CD4-positive, alpha-beta T cell treated with Interleukin-17A for 1 hour (primary cell): ENCODE measurements at places on chromosomes 5 and 9.
A peak's percentile ranks its signal among the peaks of the same experiment; 100 is the strongest.

- DNase-seq: peak; percentile 77
Measured at GRCh38 chr5:96714951-96715451, 52.8 kb downstream of the CAST start.

DNA sequence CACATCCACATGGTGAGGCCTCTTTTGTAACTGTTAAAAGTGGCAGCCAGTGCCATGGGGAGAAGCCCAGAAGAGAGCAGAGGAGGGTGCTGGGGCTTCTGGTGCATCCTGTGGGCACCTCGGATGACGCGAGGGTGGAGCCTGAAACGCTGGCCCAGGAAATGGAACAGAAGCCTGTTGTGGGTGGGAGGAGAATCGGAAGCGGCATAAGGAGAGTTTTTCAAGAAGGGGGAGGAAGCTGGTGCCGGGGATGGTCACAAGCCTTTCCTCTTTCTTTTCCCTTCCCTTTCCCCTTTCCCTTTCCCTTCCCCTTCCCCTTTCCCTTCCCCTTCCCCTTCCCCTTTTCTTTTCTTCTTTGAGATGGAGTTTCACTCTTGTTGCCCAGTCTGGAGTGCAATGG, 12.9 kb downstream of the ANKRD33B start:
- DNase-seq: no peak

DNA sequence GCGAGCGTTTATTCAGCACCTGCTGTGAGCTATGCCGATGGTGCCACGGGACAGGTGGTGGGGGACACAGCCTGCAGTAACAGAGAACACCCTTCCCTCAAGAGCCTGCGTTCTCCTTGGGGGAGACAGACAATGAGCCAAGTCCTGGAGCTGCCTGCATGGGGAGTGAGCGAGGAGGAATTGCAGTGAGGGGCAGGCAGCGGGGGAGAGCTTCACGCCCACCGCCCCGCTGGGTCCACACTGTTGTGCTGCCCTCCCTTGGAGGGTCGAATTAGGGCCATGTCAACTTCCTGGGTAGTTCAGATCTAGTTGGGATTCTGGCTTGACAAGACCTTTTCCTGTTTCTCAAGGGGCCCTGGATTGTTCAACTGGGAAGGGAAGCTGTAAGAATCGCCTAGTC, 55.5 kb upstream of the N4BP3 start:
- no peak for DNase-seq

DNA sequence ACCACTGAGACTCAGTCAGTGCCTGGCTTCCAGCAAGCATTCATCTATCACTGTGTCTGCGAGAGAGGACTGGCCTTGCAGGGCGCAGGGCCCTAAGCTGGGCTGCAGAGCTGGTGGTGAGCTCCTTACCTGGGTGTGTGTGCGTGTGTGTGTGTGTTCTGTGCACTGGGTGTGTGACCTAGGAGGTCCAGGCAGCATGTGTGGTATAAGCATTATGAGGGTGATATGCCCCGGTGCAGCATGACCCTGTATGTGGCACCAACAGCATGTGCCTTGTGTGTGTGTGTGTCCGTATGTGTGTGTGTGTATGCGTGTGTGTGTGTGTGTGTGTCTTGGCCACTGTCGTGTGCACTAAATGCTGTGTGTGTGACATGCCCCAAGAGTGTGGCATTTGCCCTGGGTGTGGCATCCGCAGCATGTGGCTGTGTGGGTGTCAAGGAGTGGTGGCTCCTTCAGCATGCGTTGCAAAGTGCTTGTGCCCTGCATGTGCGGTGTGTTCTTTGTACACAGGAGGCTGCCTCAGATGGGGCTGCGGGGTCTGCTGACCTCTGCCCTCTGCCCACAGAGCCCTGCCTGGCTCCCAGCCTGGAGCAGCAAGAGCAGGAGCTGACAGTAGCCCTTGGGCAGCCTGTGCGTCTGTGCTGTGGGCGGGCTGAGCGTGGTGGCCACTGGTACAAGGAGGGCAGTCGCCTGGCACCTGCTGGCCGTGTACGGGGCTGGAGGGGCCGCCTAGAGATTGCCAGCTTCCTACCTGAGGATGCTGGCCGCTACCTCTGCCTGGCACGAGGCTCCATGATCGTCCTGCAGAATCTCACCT, 3.3 kb downstream of the FGFR4 start:
- no peak for DNase-seq

DNA sequence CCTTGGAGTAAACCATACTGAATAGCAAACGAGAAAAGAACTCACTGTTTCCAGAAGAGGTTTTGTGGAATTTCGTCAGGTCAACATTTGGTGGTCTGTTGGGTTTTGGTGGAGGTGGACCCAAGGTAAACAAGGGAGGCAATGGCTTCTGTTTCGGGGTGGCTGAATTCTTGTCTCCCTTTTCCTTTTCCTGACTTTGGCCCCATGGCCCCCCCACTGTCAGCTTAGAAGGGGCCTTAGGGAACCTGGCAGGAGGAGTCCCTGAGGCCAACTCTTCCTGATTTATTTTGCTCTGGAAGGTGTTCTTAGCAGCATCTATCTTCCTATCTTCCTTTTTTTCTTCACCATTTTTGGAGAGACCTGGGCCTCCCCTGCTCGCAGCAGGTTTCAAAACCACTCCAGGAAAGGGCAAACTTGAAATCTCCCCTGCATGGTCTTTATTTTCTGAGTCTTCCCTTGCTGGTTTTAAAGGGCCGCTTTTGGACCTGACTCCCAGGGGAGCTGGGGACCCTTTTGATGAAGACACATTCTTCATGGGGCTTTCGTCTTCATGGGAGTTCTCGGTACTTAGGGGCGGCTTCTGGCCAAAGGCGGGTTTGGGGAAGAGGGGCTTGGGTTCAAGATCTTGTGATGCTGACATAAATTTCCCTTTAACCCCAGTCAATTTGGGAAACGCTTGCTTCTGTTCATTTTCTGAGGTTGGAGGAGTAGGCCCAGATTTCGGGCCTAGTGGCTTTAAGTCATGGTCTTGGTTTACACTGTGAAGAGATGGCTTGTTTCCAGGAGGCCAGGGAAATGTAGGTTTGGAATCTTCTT, 17.4 kb downstream of the FYB1 start:
- no peak for DNase-seq

DNA sequence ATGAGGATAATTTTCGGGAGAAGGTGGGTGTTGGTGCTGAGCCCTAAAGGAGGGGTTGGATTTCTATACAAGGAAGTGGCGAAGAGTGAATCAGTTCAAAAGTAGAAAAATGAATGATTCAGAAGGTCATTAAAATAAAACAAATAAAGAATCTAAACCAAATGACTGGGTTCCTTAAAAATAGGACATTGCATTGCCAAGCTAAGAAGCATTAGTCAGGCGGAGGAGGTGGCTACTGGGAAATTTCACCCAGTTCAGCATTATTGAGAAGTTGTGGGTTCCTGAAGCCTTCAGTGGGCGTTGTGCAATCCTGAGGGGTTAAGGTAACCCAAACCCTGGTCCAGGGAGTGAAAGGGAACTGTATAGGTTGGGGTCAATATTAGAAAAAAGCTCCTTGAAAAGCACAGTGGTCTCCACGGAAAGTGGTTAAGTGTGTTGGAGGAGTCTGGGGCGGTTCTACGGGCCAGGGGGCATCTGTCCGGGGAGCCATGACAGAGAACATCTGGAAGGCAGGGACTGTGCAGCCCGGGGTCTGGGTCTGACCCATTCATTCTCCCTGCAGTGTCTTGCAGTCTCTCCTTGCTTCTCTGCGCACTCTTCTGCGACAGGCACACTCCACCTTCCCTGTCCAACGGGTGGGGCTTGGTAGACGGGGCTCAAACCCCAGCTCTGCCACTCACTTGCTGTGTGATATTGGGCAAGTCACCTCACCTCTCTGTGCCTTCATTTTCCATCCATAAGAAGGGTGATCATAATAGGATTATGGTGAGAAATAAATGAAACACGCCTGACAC, 27.6 kb upstream of the DUSP1 start:
- DNase-seq: peak; percentile 28
